ENCODE measurements at places on chromosomes 6 and 20.

DNA sequence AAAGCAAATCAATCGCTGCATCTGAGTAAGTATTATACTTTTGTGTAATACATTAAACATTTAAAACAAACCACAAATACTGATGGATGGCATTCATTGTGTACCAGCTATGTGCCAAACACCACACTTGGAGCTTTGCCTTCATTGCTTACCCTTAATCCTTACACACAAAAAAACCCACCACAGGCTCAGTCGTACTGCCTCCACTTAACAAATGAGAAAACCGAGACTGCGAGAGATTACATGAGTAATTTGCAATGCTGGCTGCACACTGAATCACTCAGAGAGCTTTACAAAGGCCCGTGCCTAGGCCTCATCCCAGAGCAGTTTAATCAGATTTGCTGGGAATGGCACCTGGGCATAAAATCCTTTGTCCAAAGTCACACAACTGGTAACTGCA, 130.5 kb downstream of the EDN1 start:
- DNase-seq: no peak

DNA sequence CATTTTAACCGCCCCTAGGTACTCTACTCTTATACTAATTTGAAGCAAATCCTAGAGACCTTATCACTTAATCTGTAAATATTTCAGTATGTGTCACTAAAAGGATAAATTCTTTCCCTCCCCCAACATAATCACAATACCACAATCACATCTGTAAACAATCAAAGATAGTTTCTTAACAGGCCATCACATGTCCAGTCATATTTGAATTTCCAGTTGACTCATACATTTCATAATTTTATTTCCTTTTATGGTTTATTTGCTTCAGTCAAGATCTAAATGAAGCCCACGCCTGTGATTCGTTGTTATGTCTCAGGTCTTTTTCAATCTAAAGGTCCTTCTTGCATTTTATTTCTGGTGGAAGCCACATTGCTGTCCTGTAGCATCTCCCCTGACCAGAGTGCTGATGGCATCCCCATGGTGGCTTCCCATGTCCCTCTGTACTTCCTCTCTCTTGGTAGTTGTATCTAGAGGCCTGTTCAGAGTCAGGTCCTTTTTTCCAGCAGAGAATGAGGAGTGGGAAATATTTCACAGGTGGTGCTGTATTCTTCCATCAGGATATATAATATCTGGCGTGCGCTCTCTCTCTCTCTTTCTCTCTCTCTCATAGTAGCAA, 128.6 kb upstream of the SLC22A23 start:
- DNase-seq: no peak

DNA sequence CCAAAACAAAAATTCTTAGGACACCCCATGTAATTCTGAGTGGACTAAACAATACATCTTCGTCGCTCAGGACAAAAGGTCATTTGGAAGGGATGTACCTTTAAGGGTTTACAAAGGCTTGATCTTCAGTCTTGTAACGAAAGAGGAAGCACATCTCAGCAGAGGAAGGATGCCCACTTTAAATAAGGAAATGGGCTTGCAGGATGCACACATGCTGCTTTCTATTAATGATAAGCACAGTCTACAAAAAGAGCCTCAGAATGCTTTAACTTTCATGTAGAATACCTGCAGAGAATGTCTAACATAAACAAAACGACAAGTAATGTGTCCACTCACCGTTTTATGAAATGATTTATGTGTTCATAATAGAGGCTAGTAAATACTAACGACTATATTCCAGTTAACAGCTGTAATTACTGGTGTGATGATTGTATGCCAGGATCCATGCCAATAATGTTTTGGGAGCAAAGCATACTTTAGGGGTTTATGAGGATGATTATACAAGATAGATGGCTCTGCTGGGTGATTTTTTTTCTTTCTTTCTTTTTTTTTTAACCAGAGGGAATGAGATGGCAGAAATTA, 216.9 kb downstream of the GMDS start:
- no peak for DNase-seq

DNA sequence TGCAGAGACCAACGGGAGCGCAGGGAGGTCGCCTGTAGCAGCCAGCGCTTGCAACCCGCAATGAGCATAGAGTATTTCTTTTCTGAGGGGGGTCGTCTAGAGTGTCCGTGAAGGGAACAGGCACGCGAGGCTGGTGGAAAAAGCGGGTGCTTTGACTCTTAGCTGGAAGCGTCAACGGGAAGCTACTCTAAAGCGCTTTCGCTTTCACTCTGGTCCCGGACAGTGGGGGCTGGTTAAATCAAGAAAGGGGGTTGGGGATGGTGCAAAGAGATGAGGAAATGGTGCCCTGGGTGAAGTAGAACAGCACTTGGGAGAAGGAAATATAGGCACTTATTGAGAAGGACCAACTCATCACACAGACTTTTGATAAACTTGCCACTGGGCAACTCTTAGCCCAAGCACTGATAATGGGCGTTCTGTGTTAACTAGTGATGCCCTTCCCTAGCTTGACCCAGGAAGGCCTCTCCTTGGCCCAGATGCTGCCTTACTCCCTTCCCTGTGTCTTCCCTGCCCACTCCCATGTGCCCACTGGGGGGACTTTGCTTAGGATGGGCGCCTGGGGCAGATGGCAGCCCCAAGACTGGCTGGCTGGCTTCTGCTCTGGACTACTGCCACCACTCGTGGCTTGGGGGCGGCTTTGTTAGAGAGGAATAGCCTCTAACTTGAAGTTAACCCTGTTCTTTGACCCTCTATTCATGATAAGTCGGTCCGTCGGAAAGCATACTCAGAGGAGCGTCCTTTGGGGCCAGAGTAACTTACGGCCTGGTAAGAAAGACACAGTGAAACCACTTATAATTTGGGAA, 585 bp downstream of the PSMB9 start:
- peak; percentile 31 for DNase-seq

DNA sequence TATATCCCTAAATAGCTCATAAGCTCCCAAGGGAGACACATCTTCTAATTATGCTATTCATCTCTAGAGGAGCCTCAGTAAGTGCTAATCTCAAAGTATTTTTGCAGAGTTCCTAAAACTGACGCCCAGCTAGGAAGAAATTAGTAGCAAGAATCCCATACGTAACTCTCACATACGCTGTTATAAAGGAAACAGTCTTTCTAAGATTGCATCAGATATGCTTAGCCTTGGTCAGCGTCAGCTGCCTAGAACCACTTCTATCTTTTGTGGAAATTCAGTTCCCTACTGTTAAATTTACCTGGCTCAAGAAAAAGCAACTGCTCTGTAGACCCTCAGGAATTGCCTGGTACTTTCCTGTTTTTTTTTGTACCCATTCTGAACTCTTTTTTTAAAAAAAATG, 13.6 kb downstream of the RIPOR2 start:
- DNase-seq: no peak

DNA sequence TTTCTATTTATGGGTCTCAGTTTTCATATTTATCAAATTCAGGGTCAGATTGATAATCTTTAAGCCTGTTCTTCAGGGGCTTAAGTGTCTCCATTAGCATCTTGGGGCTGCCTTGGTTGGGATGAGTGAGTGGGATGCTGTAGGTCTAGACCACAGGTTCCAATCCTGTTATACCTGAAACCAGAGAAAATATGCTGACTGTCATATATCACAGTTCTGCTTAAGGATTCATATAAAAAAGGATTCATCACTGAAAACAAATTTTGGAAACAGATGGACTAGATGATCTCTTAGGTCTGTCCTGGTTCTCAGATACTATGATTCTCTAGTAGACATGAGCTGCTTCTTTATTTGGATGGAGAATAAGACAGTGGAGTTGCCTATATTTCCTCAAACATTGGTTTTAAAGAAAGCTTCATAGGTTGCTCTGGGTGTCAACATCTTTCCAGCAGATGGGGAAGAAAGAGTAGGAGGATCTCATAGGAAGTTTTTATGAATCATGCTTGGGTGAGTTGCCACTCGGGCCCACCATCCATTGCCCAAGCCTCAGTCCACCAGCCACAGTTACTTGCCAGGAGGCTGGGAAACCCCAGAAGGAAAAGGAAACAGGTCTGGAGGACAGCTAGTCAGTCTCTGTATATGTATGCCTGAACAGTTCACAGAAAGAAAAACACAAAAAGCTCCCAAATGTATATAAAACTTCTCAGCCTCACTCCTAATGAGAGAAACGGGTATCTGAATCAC, 42.9 kb upstream of the MAP7 start:
- DNase-seq: no peak

DNA sequence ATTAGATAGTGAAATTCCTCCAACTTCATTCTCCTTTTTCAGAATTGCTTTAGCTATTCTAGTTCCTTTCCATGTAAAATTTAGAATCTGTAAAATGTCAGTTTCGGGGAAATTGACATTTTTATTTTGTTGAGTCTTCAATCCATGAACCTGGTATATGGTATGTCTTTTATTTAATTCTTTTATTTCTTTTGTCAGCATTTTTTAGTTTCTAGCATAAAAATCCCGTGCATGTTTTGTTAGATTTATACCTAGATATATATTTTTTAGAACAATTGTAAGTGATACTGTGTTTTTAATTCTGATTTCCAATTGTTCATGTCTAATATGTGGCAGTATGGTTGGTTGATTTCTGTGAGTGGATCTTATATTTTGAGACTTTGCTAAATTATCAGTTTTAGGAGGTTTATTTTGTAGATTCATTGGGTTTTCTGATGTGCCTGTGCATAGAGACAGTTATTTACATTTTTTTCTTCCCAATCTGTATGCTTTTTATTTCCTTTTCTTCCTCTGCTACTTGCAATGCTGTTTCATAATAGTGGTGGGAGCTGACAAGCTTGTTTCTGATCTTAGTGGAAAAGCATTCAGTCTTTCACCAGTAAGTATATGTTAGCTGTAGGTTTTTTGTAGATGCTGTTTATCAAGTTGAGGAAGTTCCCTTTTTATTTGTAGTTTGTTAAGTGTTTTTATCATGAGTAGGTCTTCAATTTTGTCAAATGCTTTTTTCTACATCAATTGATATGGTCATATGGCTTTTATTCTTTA, 13.7 kb downstream of the TAB2 start:
- DNase-seq: no peak

GRCh38 chr20:37502654-37503053, 18.4 kb upstream of the NNAT start:
- no peak for DNase-seq

GRCh38 chr6:53994201-53994600, 117.0 kb upstream of the MLIP start:
- no peak for DNase-seq

All from T-helper 17 cell (primary cell).